Gastroesophageal sphincter (tissue), 4 donors: ENCODE measurements at places on chromosomes 2 and 18.

DNA sequence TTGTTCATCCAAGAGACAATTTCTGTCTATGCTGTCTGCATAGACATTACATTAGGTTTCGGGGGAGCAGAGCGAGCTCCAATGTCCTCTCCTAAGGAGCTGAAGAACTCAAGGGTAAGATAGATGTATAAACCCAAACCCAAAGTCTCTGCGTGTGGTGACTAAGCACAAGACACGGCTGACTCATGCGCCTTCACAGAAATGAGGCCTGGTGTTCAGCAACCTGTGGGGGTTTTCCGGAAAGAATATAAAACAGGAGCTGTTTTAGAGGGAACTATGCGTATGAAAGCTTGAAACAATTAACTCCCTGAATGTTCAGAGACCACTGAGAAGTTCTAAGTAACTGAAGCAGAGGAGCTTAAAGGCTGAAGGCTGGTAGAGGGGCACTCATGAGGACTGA, 154.7 kb downstream of the SOX11 start:
- no peak for ATAC-seq

GRCh38 chr2:205889114-205889513, 196.9 kb downstream of the INO80D start:
- no peak for ATAC-seq

GRCh38 chr18:42038936-42039335, 83.9 kb downstream of the PIK3C3 start:
- no peak for ATAC-seq

- no peak for ATAC-seq
Measured at GRCh38 chr2:158488442-158489216, 31.9 kb downstream of the PKP4 start.

DNA sequence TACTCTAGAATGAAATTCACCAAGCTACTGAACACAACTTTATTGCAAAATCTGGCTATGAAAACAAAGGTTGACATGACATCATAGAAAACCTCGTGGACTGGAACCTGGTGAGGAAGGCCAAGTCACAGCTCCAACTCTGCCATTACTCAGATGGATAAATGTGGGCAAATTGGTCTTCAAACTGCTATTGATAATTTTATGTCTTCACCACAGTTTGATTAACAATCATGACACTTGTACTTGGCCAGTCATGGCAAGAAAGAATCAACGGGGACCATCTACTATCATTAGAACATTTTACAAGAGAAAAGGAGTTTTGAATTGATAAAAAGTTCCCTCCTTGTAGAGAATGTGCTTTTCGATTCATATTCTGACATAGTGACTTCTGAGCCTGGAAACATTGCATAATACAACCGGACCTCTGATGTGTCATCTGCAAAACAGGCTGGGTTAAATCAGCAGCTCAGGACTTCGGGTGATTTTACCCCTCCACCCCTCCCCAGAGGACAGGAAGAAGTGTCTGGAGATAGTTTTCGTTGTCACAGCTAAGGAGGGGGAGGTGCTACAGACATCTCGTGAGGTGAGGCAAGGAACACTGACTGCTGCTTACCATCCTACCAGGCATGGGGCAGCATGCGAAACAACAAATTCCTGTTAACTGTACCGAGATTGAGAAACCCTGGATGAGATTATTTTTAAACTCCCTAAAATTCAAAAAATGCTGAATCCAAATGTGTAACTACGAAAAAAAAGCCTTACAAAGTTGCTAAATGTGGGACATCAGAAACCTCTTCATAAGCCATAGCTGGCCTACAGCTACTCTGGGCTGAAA, 8.4 kb downstream of the L3MBTL4 start:
- ATAC-seq = peak; percentile 58

DNA sequence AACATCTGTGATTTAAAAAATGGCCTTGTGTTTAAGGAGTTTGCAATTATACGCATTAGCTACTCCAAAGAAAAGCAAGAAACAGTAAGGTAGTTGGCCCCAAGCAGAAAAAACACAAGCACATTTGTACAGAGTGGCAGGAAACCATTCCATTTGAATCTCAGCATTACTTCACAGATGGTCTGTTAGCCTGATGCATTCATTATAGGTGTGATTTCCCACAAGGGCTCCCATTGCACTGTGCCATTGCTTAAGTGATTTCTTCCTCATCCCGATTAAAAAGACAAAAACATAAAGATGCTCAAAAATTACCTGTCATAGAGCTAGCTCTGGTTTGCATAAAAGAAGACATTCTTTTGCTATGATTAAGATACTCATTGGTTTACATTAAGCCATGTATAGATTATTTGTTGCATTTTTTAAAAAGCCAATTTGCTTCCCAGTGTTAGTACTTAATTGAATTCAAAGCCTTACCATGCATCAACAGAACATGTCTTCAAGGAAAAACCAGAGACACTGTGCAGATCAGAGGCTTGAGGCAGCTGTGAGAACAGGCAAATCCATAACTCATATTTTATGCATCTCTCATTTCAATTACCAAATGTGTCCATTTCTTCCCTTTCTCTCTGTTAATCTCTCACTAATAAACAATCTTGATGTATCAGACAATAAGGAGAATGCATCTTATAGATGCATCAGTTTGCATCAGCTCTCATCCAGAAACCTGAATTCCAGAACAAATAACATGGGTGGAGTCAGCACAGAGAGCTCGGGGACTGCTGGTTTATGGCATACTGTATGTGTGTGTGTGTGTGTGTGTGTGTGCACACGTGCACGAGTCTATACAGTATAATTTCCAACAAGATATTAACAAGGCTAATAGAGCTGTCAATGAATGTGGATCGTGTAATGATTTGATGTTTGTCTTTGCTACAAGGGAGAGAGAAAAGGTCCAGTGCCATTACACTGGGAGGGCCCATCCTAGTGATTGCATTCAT, 558.6 kb upstream of the HS6ST1 start:
- no peak for ATAC-seq

GRCh38 chr18:59393381-59393780, 34.3 kb upstream of the LMAN1 start:
- no peak for ATAC-seq

DNA sequence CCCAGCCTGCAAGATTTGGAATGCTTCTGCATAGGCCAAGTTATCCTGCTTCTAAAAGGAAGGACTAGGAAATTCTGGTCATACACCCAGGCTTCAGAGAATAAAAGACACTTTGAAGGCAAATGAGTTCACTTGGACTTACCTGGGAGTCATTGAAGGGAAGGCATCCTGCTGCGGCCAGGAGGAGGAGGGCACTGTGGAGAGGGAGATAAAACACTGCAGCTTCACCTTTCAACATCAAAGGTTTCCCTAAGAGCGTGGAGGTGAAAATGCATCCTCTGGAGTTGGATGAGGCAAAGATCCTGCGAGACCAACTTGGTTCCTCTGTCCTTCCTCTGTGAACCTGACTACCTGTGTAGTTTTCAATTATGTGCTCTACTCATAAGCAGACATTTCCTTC, 79.5 kb upstream of the RIOK3 start:
- ATAC-seq = no peak

DNA sequence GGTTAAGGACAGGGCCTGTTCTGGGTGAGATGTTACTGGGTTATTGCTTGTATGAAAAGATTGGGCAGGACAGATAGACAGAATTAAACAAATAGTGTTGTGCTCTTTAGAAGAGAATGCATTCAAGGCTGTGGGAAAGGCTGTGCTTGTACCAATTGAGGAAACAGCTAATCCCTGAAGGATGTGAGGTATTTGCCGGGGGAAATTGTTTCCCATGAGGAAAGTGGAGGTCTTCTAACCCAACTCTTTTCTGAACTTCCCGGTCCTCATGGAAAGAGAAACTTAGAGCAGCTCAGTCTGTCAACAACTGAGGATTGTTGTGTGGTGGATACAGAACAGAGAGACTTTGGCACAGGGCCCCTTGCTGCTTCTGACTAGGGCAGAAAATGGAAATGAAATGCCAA, 9.5 kb downstream of the SLC1A4 start:
- no peak for ATAC-seq

DNA sequence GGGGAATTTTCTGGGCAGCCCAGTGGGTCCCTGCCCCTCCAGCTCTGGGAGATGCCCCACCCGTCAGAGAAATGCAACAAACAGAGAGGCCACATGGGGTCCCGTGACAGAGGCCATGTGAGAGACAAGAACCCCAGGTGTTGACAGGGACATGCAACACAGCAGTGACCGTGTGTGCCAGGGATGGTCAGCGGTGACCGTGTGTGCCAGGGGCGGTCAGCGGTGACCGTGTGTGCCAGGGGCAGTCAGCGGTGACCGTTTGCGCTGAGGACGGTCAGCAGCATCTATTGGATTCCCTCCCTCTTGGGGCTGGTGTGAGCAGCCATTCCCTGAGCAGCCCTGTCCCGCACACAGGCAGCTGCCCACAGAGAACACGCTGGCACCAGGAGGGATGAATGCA, 146.6 kb upstream of the OTOS start:
- ATAC-seq = no peak

DNA sequence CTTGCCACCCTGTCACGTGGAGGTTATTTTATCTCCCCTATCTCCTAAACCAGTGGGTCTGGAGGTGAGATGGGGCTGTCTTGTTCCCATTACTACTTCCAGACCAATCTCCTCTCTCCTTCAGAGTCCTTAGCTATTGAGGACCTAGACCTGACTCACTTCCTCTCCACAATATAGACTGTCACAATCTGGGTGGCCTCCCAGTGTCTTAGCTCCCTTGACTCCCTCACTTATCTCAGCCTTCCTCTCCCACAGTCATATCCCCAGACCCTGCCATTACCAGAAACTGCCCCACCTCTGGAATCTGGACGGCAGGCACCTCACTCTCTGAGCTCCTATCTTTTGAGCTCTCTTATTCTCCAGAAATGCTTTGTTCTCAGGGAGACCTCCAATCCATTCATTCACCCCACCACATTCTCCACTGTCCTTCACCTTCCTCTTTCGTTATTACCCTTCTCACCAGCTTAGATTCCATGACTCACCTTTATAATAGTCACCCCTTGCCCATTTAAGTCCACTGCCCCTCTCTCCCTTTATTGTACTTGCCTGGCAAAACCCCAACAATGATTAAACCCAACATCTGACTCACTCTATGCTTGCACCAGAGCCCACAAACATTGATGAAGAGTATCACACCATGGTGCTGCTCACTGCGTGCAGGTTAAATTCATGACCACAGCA, 23.3 kb upstream of the SIX3 start:
- ATAC-seq = no peak

DNA sequence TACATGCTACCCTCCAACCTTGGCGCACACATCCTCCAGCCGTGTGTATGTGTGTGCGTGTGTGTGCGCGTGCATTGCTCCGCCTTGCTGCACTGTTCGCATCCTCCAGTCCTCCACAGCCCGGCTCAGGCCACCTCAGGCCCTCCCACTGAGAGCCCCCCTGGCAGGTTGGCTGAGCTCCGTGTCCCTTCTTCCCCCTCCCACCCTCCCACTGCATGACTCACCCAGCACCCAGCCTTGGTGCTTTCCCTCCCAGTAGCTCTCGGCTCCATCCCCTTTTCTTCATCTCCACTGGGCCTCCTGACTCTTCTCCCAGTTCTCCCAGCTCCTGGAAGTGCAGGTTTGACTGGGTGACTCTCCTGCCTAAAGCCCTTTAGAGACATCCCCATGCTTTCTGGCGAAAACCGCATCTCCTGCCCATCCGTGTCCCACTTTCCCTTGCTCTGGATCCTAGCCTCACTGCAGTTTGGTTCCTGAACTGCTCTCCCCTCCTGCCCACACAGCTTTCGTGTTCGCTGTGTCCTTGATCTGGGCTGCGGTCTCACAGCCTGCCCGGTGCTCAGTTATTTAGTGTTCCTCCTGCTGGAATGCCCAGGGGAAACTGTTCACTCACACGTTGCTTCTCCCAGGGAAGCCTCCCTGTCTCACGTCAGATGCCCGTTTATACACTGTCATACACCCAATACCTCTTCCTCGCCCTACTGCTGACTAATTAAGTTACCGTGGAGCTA, 4.9 kb downstream of the TMEM177 start:
- ATAC-seq = no peak

- no peak for ATAC-seq
Measured at GRCh38 chr18:29259838-29260237, 1082.9 kb upstream of the CDH2 start.

GRCh38 chr2:113138428-113139322, 11.3 kb downstream of the IL1RN start:
- peak; percentile 50 for ATAC-seq

DNA sequence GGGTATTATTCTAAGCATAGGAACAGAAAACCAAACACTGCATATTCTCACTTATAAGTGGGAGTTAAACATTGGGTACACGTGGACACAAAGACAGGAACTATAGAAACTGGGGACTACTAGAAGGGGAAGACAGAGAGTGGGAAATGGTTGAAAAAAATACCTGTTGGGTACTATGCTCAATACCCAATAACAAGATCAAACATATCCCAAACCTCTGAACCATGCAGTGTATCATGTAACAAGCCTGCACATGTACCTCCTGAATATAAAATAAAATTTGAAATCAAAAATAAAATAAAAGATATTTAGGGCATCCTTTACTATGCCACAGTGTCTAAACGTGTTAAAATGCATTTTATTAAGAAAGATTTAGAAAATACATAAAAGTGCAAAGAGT, 221.0 kb upstream of the TFPI start:
- ATAC-seq = no peak
